ENCODE measurements at places on chromosomes 3 and 15.

DNA sequence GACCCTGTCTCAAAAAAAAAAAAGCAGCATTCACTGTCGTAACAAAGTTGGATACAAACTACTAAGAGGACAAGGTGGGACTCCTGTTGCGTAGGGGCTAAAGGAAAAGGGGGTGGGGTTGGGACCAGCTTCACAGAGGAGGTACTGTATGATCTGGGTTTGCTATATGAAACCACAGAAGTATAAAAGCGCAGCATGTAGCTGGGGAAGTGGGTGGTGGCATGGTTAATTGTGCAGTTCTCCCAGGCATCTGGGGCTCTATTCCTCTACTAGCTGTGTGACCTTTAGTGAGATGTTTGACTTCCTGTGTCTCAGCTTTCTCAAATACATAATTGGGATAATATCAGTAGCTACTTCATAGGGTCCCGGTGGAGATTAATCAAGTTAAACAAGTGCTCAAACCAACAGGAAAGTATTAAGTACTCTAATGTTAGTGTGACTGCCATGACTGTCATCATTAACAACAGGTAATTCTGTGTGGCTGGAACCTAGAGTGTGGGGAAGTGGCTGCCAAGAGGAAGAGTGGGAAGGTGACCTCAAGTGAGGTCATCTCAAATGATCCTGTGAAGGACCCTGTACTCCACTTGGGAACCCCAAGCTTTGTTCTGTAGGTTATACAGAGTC lies 11.5 kb downstream of the PARP16 start:
- no peak for DNase-seq

- no peak for DNase-seq
These were observed 112.6 kb downstream of the SLC49A4 start for GRCh38 chr3:122907471-122907870.

GRCh38 chr3:151213151-151213550 lies 10.1 kb upstream of the GPR171 start:
- DNase-seq: no peak

DNA sequence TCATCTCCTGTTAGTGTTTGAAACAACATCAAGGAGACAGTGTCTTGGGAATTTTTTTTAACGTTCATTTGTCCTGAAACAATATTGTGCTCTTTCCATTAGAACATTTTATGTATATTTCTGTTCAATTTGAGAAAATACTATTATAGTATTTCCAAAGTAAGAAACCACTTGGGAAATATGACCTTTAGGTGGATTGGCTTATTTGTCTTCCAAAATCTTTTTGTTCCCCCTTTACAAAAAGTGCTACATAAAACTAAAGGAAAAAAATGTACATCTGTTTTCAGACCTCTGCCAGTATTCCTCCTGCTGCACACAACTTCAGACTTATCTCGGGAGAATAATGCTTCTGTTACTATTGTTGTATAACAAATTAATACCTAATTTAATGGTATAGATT lies 165.9 kb upstream of the AGTR1 start:
- DNase-seq: no peak

DNA sequence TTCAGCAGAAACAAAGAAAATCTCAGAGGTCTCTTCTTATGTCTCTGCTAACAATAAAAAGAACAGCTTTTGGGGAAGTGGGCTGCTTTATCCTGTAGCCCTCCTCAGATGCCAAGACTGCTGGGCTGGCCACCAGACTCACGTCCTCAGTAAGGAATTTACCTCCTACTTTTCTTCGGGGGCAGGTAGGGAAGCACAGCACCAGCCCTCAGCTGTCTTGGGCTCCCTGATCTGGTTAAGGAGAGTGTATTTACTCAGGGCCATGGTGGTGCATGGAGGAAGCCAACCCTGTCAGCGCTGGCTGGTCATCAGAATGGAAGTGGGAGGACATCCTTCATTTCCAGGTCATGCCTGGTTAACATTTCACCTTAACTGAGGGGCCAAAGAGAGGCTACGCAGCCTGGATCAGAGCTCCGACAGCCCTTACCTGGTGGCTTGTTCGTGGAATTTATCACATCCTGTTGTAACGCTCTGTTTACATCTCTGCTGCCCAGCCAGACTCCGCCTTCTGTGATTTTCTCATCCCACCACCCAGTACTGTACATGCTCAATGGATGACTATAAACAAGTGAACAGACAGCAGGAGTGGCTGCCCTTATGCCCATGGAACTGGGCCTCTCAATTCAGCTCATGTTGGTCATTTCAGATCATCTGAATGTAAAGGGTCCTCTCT lies 108.3 kb downstream of the IGF2BP2 start:
- no peak for DNase-seq
